Stimulated activated CD8-positive, alpha-beta memory T cell treated with anti-CD3 and anti-CD28 coated beads, Interleukin-4, amount 100 ng/mL, for 1 hour (primary cell): ENCODE measurements at places on chromosomes 4 and X.

DNA sequence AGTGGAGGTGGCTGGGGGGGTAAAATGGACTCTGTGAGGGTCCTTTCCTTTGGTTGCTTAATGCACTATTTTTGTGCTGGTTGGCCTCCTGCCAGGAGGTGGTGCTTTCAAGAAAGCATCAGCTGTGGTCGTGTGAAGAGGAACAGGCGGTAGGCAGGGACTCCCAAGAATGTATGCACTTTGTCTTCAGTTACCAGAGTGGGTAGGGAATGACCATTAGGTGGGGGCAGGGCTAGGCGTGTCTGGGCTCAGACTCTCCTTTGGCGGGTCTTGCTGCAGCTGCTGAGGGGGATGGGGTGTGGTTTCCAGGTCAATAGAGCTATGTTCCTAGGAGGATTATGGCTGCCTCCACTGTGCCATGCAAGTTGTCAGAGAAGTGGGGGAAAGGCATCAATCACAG is 509.0 kb downstream of the PCDH19 start:
- no peak for DNase-seq

GRCh38 chr4:18105030-18106011 is 83.8 kb upstream of the LCORL start:
- no peak for DNase-seq

- no peak for DNase-seq
Measured at GRCh38 chr4:125388613-125389012, 73.9 kb downstream of the FAT4 start.

DNA sequence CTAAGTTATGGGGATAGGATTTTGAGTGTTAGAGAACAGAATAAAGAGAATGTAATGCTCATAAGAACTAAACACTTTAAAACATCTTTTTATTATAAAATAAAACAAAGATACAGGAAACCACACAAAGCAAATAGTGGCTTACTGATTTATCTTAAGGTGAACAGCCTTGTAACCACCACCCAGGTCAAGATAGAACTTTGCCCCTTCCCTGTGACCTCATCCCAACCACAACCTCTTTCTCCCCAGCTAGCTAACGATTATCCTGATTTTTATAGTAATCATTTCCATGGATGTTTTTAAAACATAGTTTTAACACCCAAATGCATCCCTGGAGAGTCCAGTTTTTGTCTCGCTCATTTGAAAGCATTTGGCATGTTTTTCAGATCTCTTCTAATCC is 17.0 kb downstream of the HELT start:
- DNase-seq: no peak

DNA sequence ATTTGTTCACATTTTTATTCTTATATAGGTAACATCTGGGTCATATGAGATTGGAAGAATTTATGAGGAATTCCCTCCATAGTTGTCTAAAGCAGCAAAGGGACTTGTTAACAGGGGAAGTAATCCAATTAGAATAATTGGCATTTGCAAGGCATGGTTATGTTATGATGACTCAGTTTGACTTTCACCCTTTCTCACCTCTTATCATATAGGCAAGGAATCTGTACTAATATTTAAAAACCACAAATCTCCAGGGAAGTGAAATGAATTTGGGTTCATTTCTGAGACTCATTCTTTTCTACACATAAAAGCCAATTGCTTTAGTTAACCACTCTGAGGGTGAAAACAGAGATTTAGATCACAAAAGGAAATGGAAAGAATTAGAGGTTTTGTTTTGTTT is 281.5 kb upstream of the DKK2 start:
- DNase-seq: no peak

GRCh38 chr4:51998837-51999236 is 21.3 kb downstream of the LRRC66 start:
- DNase-seq: no peak

DNA sequence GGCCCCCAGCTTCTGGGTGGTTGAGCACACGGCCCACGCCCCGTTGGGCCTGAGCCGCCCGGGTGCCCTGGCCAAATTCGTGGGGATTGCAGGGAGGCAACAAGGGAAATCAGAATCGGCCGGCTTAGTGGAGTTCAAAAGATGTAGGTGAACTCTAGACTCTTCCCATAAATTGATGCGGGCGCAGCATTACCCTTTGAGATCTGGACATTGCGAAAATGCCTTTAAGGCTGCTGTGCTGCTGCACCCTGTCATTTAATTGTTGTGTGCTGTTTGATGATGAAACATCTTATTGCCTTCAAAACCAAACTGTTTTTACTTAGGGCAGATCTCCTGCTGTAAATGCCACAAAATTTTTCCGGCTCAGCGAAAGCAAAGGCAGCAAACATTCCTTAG is 409 bp upstream of the MPP1 start:
- DNase-seq: no peak

- DNase-seq: no peak
Measured at GRCh38 chr4:80294206-80294605, 27.7 kb downstream of the FGF5 start.

- no peak for DNase-seq
Measured at GRCh38 chr4:81704461-81704860, 232.8 kb upstream of the RASGEF1B start.

DNA sequence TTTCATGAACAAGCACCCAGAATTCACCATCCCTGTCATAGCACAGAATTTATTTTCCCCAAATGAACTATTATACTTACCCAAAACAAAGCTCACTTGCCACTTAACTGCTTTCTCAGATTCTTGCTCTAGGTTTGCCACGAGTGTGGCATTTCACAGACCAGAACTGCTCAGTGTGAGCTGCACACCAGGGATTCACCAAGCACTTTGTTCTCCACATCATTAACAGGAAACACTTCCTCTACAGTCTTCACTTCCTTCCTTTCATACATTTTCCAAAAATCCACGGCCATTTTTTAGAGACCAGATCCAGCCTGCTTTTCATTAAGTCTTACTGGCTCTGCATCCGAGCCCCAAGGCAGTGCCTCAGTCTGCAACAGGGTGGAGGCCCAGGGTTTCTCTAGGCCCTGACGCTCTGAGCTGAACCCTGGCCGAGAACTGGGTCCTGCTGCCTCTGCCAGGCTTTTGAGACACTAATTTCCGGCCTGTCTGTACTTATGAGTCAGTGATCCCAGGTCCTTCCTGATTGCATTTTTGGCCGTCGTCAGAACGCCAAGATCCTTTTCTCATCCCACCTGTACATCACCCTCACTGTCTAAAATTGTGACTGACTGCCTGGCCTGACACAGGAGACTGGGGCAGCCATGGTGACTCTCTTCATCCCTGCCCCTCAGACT is 67.6 kb upstream of the MTNR1A start:
- DNase-seq: no peak

DNA sequence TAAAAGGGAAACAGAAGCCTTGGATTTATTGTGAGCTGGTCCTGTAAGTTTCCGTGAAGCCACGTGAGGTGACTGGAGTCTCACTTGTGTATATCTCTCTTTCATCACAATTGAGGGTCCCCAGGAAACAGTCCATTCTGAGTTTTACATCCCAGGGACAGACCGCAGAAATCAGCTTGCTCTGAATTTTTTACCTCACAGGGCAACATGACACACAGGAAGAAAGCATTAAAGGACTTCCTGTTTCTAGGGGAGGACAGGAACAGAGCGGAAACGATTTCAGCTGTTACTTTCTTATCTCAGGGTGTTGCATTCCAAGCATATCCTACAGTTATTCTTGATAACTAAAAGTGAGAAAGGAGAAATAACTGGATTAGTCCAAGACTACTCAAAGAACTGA is 553.5 kb downstream of the TRAM1L1 start:
- no peak for DNase-seq

DNA sequence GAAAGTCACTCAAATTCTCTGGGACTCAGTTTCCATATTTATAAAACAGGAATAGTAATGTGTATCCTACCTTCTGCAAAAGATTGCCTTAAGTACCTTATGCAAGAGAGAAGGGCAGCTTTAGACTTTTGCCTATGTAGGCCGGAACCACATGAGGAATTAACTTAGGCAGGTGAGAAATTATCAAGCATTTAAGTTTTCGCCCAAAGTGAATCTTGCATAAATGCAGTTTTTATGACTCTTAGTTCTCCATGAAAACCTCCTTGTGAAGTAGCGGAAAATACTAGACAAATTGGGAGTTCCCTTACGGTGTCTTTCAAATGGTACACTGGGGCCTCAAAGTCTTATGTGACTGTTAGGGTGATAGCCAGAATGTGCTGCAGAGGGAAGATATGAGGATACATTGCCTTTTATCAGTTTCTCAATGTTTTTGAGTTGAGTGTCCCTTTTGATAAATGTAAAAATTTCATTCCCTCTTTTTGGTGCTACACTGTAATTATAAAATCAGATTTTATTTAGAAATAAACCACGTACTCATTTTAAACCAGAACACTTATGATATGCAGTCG is 2.6 kb downstream of the SH2D1A start:
- DNase-seq: no peak

DNA sequence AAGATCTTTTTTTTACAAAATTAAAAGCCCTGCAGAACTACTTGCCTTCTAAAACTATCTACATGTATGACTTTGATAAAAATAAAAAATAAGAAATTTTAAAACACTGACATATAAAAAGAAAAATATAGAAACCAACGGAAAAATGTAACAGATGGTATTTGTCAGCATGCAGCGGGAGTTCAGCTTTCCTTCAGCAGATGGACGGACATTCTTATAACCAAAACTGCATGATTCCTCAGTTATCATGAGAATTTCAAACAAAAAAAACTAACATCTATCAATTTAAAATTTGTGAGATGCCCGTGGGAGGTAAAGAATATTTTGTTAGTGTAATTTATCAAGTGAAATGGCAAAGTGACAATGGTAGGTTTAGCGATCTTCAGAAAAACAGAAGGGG is 23.2 kb downstream of the RWDD4 start:
- no peak for DNase-seq

GRCh38 chr4:152901205-152901604 is 34.9 kb upstream of the FHDC1 start:
- no peak for DNase-seq

DNA sequence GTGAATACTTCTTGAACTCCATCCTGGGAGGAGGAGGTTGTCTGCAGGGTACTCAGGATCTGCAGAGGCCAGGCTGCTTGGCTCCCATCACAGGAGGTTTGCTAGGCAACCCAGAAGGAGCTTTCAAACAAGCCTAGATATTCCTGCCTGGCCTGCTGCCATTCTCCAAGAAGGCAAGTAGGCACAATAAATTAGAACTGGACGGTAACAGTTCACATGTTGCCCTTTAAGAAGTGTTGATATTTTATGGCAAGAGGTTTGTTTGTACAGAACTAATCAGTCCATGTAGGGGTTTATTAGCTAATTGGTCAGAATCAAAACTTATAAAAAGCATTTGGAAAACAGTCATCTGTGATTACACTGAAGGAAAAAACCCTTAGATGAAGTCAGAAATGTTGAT is 39.3 kb downstream of the SYNPO2 start:
- no peak for DNase-seq

DNA sequence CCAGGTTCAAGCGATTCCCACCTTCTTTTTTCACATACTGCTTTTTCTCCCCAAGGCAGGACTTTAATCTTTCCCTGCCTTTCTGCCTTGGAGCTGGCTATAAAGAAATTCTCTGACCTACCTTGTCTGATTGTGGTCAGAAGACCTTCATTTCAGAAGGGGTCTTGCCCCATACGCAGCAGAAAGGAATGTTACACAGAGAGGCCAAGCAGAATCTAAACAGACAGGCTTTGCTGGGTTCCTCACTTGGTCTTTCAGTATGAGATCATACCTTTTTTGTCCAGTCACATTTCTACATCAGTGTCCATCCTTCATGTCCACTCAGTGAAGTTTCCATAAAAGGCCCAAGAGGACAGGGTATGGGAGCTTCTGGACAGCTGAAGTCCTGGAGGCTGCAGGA is 108.3 kb upstream of the RBPJ start:
- no peak for DNase-seq

GRCh38 chr4:128782076-128782715 is 27.3 kb upstream of the JADE1 start:
- DNase-seq: peak; percentile 31

GRCh38 chr4:52693492-52693891 is 34.4 kb upstream of the USP46 start:
- no peak for DNase-seq

DNA sequence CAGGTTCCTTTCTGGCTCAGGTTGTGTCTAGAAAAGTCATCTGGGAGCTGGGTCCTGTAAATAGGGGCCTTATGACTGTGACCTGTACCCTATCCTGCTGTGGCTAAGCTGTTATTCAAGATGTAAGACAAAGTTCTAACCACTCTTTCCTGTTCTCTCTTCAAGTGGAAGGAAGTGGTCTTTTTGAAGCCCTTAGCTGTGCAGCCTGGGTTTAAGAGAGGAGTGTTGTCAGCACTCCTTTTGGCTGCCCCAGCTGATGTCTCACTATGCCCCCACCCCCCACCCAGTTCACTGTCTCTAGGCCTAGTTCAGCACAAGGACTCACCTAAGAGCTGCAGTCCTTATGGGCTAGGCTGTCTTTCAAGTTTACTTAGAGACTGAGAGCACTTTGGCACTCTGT is 1069.5 kb downstream of the FAM133A start:
- no peak for DNase-seq

GRCh38 chrX:20063716-20064351 is 52.9 kb downstream of the MAP7D2 start:
- DNase-seq: no peak

DNA sequence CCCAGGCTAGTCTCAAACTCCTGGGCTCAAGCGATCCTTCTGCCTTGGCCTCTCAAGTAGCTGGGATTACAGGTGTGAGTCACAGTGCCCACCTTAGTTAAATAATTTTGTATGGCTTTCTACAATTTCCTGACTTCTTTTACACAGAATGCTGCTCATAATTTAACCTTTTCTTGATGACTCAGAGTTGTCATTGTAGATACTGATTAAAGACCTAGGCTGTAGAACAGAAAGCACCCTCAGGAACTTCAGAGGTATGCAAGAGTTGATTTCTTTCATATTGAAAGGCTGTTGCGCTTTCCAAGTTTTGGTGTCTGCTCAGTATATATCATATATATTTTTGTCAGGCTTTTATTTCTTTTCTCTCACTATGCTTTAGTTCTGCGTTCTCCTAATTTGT is 21.1 kb upstream of the GPR34 start:
- no peak for DNase-seq

DNA sequence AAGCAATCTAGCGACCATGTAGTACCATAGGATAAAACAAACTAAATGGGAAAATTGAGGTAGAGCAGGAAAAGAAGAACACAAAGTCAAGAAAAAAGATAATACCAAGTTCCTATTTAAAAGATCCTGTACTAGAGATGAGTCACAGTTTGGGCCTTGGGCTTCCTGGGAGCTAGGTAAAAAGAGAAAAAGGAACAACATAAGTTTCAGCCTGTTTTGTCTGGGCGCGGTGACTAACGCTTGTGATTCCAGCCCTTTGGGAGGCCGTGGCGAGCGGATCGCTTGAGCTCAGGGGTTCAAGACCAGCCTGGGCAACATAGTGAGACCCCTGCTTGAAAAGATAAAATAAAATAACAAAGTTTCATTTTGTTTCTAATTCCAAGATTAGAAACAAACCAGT is 14.0 kb upstream of the TMEM156 start:
- no peak for DNase-seq

GRCh38 chr4:13302876-13303275 is 181.3 kb downstream of the RAB28 start:
- no peak for DNase-seq

GRCh38 chr4:168769416-168769815 is 240.6 kb downstream of the CBR4 start:
- no peak for DNase-seq
